ENCODE measurements at places on chromosomes 2 and 18.
A peak's percentile ranks its signal among the peaks of the same experiment; 100 is the strongest.

- no peak for DNase-seq
Observed at GRCh38 chr2:101089419-101089818, 61.8 kb downstream of the TBC1D8 start.

DNA sequence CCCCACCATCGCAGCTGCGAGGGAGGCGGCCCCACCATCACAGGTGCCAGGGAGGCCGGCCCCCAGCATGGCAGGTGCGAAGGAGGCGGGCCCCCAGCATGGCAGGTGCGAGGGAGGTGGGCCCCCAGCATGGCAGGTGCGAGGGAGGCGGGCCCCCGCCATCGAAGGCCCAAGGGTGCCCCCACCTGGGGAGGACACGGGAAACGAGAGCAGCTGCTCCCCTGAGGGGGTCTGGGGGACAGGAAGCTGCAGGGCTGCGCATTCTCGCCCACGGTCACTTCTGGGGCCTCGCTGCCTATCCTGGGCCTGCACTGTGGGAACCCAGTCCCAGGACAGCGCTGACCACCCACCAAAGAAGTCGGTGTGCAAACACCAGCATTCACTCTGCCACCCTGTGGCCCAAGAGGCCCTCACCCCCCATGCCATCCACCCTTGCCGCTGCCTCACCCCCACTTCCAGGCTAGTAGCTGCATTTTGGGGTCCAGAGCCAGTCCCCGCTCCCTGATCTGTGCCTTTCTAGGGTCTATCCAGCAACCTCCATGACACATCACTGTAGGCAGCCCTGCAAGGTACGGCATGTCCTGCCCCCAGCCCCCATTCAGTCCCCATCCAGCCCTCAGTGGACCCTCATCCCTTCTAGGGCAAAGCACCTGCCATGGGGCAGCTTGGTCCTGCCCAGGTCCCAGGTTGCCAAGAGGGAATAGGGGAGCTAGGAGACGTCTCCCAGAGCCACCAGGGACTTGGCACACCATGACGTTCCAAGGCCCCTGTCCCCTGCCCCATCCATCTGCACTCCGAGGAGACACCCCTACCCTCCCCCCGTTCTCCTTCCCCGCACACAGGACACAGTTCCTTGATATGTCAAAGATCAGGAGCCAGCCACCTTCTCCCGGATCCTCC lies 24.0 kb upstream of the GPC1 start:
- no peak for DNase-seq

DNA sequence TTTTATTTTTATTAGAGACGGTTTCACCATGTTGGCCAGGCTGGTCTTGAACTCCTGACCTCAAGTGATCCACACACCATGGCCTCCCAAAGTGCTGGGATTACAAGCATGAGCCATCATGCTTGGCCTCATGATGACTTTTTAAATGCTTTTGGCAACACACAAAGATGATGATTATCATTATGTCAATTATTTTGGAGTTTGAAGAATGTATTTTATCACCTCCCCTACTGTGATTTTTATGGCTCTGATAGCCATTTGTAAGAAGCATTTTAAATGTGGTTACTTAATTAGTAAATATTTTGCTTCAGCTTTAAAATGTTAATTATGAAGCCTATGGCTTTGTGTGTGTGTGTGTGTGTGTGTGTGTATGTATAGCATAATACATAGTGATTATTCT lies 45.1 kb upstream of the RAB27B start:
- DNase-seq: no peak

GRCh38 chr2:9403924-9404323 lies 19.4 kb downstream of the ITGB1BP1 start:
- DNase-seq: no peak

- no peak for DNase-seq
Observed at GRCh38 chr18:30288662-30289414, 753.7 kb downstream of the DSC3 start.

GRCh38 chr2:57450170-57450569 lies 596.4 kb upstream of the VRK2 start:
- no peak for DNase-seq

GRCh38 chr2:226699321-226699720 lies 100.3 kb downstream of the IRS1 start:
- no peak for DNase-seq

DNA sequence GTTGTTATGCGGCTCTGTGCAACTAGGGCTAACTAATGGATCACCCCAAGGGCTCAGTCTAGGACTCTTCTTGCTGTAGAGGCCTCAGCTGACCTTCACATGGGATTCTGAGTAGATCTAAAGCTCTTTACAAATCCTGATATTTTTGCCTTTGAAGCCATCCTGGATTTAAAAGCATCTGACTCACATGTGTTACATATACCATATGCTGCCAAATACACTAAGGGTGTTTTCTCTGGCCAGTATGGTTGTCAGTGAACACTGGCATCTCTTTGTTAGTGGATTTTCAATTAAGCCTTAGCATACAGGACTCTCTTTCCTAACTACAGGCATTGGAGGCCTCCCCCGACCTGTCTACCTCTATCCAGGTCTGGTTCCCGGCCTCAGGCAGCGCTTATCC lies 992.8 kb upstream of the FANCL start:
- no peak for DNase-seq

DNA sequence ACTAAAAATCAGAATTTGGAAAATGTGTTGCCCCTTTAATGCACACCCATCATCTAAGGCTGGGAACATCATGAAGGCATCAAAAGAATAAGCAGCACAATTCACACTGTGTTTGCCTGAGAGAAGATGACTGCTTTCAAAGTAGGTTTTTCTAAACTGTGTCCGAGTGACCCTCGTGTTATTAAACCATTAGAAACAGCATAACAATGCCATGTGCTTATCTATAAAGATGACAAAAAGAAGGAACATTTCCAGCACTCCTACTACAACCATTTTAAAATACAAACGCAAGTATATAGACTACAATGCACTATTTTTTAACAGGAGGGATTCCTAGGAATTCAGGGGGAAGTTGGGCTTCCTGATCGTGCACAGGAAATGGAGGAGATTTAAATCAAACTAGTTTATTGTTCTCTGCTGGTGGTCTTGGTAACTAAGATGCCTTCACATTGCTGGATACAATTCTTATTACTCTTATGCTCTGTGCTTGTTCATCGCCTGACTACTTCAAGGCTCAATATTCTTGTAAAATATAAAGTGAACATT lies 305.9 kb upstream of the CCDC68 start:
- DNase-seq: no peak

DNA sequence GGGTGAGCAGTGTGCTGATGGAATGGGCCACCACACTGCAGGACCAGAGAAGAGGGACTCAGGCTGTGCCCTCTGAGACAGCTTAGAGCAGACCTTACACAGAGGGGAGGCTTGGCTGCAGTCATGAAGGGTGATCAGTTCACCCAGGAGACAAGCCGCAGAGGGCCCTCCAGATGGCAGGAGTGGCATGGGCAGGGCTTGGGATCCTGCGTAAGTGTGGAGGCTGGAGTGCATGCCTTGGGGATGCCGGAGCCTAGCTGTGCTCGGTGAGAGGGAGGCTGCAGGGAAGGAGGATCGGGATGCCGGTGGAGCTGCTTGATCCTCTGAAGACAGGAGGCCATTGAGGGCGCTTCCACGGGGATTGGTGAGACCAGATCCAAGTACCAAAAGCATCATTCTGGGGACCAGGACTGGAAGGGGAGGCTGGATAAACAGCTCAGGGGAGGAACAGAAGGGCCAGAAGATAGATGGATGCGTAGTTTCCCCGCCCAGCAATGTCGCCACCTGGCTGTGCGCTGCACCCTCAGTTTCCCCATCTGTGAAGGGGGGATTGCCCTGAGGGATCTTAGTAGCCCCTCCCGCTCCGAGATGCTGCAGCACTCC lies 163.4 kb downstream of the INHBB start:
- no peak for DNase-seq

- peak; percentile 7 for DNase-seq
Observed at GRCh38 chr2:172096626-172097547, 5.8 kb downstream of the DLX2 start.

- no peak for DNase-seq
Observed at GRCh38 chr18:44916429-44917207, 235.9 kb downstream of the SETBP1 start.

- no peak for DNase-seq
Observed at GRCh38 chr2:501130-501529, 176.1 kb downstream of the TMEM18 start.

DNA sequence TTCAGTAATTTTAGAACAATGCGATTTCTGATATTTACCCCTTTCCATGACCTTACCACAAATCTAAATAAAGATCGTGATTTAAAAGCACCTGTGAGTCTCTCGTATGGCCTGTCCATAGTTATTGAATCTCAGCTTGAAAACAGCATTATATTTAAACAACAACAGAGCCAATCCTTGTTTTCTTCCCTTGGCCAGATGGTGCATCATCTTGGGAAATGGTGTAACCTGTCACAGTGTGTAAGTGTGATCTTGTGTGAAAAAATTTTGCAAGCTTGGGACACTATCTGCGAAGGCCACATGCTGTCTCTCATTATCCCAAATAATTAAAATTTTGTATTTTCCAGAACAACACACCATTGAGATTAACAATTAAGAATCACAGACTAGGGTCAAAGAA lies 262.7 kb upstream of the SPHKAP start:
- no peak for DNase-seq

DNA sequence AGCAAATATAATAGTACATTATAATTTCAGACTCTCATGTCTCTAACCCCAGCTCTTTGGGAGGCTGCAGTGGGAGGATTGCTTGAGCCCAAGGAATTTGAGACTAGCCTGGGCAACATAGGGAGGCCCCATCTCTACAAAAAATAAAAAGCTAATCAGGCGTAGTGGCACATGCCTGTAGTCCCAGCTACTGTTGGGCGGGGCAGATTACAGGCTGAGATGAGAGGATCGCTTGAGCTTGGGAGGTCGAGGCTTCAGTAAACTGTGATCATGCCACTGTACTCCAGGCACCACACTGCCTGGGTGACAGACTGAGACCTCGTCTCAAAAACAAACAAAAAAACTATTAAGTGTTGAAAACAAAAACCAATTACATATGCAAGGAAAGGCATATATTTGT lies 123.0 kb upstream of the MYO3B start:
- no peak for DNase-seq

GRCh38 chr2:191846515-191847476 lies at the start of gene CAVIN2:
Gene CAVIN2 (minus strand): TSS chr2:191847088. CDS start chr2:191846925, 163 bp downstream.
- no peak for DNase-seq

DNA sequence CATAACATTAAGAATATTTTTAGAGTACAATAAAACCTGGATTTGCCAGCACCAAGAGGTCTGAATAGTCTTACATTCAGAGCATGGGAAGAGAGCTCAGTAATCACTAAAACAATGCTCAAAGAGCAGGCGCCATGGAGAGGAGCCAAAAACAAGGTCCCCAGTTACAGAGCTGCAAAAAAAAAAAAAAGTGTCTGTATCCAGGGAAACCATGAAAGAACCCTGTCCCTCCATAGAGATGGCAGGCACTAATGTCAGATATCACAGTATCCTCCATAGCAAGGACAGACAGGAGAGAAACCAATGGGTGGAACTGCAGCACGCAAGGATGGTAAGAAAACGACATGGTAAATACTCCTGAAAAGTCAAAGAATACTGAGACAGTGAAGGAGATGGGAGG lies 19.5 kb downstream of the FBXO15 start:
- no peak for DNase-seq

DNA sequence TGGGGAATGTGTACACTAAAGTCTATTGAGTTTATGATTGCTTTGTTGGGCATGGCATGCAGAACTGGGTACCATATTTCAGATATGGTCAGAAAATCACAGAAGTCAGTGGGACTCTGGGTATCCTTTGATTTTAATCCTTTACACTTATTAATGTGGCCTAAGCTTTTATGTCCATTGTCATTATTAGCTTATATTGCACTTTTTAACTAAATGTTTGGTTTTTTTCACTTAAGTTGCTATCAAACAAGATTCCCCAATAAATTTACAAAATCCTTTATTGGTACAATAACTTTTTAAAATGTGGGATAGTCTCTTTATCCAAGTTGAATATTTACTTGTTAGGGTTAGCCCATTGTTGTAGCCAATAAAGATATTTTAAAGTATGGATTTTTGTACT lies 234.1 kb upstream of the NRP2 start:
- DNase-seq: no peak

- no peak for DNase-seq
Observed at GRCh38 chr18:77164026-77164425, 31.4 kb upstream of the MBP start.

- no peak for DNase-seq
Observed at GRCh38 chr2:6657855-6658254, 207.9 kb downstream of the CMPK2 start.

DNA sequence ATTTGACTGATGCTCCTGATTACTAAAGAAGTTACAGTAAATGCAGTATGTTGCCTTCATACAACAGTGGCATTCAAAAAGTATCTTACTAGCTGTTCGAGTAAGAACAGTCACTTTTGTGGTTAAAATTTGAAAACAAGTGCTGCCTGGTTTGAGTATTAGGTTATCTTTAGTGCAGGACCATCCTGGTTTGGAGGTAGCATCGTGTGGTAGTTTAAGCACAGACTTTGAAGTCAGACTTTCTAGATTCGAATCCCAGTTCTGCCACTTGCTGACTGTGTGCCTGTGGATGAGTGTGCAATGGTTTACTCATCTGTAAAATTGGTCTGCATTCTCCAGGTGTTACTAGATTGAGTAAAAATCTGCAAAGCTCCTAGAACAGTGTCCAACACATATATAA lies 96.8 kb downstream of the SGPP2 start:
- DNase-seq: no peak

DNA sequence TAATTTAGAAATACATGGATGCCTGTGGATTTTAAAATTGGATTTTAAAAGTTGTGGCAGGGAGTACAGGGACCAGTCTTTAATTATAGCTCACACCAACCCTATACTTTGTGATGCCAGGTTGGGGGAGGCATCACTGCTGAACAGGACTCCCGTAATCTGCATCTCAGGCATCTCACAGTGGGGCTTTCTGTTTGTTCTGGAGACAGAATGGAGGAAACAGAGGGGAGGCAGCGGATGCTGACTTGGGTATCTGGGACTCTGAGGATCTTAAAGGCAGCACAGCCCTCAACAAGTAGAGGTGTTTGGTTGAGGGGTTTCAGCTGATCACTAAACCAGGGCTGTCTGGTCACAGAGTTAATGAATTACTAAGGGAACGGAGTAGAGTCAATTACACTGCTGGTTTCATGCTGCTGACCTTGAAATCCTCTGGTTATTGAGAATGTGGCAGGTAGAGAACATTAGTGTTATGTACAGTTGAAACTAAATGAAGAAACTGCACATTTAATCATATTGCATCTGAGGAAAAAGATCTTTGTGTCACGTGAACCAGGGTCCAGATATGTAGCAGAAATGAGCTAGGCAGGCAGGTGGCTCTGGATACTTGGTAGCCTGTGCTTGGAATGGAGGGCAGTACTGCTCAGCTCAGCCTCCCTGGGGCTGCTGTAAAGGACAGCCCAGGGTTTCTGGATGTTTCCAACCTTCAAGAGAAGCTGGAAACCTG lies 40.3 kb downstream of the FHOD3 start:
- DNase-seq: no peak

DNA sequence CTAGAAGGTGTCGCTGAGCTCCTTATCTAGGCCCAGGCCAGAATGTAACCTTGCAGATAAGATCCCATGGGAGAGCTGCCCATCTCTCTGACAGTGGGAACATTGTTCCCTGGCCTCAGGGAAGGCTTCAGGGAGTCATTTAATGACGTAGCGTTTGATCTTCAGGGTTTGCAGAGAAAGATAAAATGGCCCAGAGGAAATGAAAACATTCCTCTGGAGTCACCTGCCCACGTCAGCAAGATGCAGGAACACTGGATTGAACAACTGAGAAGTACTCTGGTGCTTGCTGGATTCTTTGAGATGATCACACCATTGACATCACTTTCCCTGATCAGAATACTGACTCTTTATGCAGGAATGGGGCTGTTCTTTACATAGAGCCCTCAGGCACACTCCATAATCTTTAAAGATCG lies 51.6 kb downstream of the MAPK4 start:
- no peak for DNase-seq
